Stimulated activated naive CD8-positive, alpha-beta T cell treated with anti-CD3 and anti-CD28 coated beads, Interleukin-15, amount 100 ng/mL, for 72 hours (primary cell): ENCODE measurements at places on chromosomes 6 and 20.

DNA sequence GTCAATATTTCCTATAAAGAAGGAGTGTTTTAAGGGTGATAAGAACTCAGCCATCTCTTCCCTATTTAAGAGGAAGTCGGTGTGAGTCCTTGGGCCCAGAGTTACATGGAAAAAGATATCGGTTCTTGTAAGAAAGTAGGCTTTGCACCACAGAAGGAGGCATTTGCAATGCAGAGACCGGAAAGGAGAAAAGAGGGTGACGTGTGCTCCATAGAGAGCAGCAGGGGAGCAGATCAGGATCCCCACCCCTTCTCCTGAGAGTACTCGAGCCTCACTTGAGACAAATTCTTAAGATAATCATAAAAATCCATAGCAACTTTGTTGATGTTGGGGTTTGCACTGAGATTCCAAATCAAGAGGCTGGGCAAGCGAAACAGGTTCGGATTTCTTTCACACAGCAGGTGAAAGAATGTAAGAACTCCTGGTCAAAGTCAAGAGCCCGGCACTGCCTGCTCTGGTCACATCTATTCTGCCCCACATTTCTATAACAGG, 27.8 kb downstream of the FOXA2 start:
- DNase-seq, result no peak

- DNase-seq, result no peak
These were observed 115.9 kb downstream of the OTOR start for GRCh38 chr20:16864069-16864468.

- no peak for DNase-seq
These were observed 256.6 kb downstream of the GMDS start for GRCh38 chr6:1988843-1989242.

DNA sequence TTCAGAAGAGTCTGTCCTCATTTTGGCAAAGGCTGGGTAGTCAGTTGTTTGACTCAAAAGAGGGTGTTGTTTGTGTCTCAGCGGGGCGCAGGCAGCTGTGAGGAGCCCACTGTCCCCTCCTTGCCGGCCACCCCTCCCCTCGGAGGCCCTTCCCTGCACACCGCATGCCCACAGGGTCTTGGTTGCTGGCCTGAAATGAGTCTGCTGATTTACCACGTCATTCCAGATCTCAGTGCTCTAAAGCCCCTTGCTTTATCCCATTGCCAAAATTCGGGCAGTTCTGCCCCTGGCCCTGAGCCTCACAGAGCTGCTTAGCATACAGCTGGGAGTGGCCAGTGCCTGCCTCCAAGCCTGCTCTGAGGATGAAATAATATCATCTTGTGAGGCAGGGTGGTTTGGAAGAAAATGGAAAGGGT, 220.7 kb downstream of the UST start:
- no peak for DNase-seq

DNA sequence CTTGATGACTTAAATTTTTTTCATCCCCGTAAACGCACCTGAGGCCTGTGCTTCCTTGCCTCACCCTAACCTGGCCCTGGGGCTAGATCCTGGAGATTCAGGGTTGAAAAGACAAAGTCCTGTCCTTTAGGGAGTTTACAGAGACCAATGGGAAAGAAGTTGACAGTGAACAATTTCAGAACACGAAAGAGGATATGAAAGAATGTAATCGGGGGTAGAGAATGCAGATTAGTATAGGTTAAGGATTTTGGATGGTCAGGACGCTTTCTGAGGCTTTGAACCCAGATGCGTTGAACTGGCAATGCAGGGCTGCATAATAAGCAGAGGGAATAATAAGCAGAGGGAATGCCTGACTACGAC, 1.7 kb upstream of the FBXO5 start:
- DNase-seq, result no peak

DNA sequence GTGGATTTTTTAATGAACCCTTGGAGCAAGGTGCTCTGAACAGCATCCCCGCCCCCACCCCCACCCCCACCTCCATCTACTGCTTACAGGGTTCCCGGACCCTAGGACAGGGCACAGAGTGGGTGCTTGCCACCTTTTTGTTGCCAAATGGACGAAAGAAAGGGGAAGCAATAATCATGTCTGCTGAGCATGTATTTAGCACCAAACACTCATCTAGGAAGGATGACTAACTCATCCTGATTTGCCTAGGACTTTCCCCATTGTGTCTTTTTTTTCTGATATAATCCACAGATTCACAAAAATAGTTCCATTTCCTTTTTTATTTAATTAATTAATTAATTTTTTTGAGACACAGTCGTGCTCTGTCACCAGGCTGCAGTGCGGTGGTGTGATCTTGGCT, 1.2 kb upstream of the PLTP start:
- no peak for DNase-seq

- DNase-seq, result no peak
These were observed 60.5 kb downstream of the ZMYND8 start for GRCh38 chr20:47295921-47296426.

DNA sequence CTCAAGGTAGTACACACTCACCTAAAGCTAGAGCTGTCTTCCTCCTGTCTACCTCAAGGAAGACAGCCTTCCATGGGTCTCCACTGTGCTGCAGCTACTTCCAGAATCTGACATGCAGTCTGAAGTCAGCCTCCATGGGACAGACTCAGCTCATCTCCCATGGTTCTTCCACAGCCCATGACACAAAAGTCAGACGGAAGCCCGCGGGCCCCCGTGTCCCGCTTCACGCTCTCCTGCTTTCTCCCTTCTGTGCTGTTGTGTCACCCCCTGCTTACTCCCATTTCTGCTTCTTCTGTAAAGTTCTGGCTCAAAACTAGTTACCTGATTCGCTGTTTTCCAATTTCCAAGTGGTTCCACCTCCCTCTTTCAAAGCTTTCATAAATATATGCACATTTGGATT, 184.5 kb downstream of the SYNE1 start:
- DNase-seq, result no peak

GRCh38 chr20:33602826-33603590, 59.1 kb upstream of the C20orf144 start:
- DNase-seq, result no peak

DNA sequence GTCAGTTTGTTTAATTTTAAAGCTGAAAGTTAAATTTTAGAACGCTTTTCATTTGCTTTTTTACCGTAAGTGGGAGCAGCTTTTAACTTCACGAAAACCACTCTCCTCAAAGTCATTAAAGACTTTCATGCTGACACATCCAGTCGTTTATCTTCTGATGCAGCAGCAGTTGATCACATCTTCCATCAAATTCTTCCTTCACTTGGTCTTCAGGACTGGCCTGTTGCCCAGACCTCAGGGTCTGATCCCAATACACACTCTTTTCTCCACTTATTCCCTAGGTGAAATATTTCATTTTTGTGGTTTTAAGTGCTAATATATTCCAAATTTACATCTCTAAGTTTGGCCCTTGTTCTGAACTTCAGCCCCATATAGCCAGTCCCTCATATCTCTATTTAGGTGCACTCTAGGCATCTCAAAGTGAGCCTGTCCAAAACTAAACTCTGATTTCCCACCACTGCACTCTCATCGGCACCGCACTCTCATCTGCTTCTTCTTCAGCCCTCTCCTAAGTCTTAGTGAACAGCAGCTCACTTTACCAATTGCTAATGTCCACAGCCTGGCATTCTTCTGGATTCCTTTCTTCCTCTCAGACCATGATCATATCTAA, 20.4 kb downstream of the AFDN start:
- no peak for DNase-seq

GRCh38 chr6:170129691-170130171, 161.1 kb downstream of the DLL1 start:
- DNase-seq, result no peak

DNA sequence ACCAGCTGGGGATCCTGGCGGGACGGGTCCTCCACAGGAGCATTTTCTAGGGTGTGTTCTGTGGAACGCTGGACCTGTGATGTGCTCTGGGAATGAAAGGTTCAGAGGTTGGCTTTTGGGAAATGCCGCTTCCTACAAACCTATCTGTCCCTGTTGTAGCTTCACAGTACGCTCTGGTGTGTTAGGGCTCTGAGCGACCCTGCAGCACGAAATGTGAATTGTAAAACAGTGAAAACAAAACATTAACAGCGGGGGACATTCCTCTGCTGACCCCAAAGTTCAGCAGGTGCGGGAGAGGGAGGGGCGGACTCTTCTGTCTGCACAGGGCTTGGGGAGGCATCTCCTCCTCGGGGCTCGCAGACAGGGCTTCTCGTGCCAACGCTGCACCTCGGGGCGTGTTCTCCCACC, 155.9 kb downstream of the NRN1 start:
- DNase-seq, result no peak

GRCh38 chr20:41509316-41510200, 108.6 kb downstream of the CHD6 start:
- DNase-seq, result no peak

DNA sequence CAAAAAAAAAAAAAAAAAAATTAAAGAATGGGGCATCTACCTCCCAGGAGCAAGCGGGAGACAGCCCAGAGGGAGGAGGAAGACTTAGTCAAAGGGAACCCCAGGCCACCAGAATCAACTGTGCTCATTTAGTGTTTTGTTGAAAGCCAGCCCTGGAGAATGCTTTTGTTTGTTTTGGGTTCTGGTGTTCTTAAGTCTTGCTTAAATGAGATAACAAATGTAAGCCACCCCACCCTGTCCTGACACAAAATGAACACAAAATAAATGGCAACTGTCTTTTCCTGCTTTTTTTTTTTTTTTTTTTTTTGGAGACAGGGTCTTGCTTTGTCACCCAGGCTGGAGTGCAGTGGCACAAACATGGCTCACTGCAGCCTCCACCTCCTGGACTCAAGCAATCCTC, 165.0 kb upstream of the JARID2 start:
- no peak for DNase-seq

- DNase-seq, result no peak
These were observed 406.0 kb downstream of the GRIK2 start for GRCh38 chr6:101799531-101799930.

DNA sequence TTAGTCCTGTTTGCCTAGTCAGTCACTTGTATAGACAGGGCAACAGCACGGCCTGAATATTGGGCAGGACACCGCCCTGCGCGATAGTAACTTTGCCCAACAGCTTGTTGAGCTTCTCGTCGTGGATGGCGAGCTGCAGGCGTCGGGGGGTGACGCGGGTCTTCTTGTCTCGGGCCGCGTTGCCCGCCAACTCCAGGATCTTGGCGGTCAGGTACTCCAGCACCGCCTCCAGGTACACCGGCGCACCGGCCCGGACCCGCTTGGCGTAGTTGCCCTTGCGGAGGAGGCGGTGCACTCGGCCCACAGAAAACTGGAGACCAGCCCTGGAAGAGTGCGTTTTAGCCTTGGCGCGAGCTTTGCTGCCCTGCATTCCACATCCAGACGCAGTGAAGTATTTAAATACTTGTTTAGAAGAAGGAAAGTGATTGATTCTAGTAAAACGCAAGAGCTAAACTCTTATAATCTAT, 92.8 kb upstream of the BTN3A2 start:
- peak; percentile 78 for DNase-seq

- DNase-seq, result no peak
These were observed 83.3 kb upstream of the AKIRIN2 start for GRCh38 chr6:87785229-87785862.

DNA sequence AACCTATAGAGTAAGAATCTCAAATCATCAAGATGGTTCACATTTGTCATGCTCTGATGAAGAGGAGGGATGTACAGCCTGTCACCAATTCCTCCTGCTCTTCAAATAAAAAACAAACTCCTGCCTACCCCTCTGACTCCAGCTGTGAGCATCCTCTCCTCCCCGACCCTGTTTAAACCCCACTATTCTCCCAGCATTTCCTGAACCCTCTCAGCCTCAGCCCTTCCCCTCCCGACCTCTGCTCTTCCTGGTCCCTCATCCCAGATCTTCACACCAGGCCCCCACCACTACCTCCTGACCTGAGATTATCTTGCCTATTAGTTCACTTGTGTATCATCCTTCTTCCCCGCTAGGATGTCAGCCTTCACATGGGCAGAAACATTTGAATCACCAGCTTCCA, 75.8 kb downstream of the ZMYND8 start:
- no peak for DNase-seq

DNA sequence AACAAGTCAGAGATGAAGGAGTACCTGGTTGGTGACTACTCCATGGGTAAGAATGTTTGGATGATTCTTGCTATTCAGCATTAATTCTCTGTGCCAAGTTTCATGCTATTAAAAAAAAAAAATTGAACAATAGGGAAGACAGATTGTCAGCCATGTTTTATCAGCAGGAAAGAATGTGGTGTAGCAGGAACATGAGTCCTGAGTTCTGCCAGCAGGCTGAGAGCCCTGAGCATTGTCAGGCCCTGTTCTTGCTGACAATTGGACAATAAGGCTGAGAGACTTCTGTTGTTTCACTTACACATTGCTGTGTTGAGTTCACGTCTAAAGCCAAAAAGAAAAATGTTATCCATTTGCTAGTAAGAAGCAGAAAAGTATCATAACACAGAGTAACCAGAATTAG, 70.4 kb upstream of the SMIM28 start:
- no peak for DNase-seq

GRCh38 chr20:5592165-5592564, 158.0 kb upstream of the SHLD1 start:
- DNase-seq, result no peak

DNA sequence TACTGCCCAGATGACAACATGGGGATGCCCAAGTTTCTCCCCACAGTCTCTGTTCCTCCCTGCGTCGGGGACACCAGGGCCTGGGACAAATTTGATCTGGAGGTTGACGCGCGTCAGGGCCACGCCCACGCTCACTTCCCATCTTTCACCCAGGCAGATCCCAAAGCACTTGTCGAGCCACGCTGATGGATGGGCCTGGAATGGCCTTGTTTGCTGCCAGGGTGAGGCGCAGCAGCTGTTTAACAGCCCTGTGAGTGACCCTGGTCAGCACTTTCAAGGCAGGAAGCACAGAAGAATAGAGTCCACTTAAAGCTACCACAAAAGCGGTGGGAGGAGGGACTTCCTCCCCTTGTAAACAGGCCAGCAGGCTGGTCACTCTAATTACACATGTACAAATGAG, 324.7 kb upstream of the JARID2 start:
- DNase-seq, result no peak

- no peak for DNase-seq
These were observed 7.5 kb upstream of the IFNGR1 start for GRCh38 chr6:137226697-137227096.

- peak; percentile 14 for DNase-seq
These were observed 74.7 kb upstream of the NOX3 start for GRCh38 chr6:155530219-155530834.

- no peak for DNase-seq
These were observed at the start of gene SDCBP2 for GRCh38 chr20:1328680-1329330. SDCBP2 (minus strand) TSS chr20:1329139; CDS start chr20:1320416, 8,723 bp downstream.

- DNase-seq, result no peak
These were observed 322.0 kb upstream of the SOX4 start for GRCh38 chr6:21271428-21272155.

DNA sequence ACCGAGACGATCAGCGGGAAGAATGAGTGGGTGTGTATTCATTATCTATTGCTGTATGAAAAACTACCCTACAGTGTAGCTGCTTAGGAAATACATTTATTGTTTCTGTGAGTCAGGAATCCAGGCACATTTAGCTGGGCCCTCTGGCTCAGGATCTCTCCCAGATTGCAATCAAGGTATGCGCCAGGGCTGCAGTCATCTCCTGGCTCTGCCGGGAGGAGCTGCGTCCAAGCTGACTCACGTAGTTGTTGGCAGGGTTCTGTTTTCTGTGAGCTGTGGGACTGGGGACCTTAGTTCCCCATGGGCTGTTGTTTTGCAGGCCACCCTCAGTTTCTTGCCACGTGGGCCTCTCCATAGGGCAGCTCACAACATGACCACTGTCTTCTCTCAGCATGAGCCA, 68.2 kb upstream of the FUCA2 start:
- DNase-seq, result no peak

- DNase-seq, result no peak
These were observed 76.5 kb upstream of the TSHZ2 start for GRCh38 chr20:52895701-52896100.

- no peak for DNase-seq
These were observed 39.7 kb upstream of the LRFN2 start for GRCh38 chr6:40626886-40627285.
